ENCODE measurements at places on chromosomes 5 and 9.
A peak's percentile ranks its signal among the peaks of the same experiment; 100 is the strongest.

DNA sequence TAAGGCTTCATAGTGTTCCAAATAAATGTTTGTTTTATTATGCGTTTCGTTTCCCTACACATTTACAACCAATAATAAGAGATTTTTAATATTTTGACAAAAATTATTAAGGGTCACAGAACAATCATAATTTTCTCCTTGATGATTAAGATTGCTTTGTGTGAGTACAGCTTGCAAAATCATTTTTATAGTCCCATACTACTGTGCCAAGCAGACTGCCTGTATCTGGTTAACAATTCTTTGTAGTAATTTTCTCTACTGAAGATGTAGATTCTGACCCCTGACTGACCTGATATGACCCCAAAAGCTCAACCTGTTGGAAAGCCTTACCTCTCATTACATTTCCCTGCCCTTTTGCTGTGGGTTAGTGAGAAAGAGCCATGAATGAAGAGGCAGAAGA lies 311.9 kb upstream of the PIK3R1 start:
- DNase-seq = no peak

DNA sequence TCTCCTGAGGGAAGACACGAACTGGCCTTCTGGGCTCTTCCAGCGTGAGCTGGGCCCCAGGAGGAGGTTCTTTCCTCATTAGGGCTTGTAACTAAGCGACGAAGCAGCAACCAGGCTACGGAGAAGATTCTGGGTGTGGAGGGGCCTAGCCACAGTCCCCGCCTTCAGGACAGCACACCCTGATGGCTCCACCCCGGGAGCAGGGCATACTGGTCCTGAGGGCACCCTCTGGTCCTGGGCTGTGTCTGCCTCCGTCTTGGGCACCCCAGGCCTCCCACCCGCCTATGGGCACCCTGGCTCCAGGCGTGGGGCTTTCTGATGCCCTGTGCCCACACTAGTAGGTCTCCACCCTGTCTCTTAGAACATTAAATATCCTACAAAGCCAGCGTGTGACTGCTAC lies 136.4 kb downstream of the OLFM1 start:
- DNase-seq = no peak

DNA sequence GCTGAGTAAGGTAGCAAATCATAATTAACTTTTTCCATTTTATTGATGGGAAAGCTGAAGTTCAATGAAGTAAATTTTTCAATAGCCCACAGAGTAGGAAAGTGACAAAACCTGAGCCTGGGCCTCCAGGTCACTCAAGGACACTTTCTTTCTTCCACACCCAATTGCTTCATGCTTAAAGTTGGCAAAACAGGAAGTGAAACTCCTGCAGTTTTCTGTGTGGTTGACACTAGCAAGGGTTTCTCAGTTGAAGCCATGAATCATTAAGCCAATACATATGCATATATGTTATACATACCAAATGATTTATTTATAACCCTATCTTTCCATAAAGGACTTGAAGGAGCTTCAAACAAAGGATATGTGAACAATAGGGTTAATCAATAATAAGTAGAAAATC lies 13.9 kb downstream of the TLR4 start:
- no peak for DNase-seq

GRCh38 chr5:159458217-159458711 lies 128.0 kb upstream of the IL12B start:
- peak; percentile 51 for DNase-seq

GRCh38 chr9:76245518-76245917 lies 148.7 kb downstream of the RFK start:
- no peak for DNase-seq

DNA sequence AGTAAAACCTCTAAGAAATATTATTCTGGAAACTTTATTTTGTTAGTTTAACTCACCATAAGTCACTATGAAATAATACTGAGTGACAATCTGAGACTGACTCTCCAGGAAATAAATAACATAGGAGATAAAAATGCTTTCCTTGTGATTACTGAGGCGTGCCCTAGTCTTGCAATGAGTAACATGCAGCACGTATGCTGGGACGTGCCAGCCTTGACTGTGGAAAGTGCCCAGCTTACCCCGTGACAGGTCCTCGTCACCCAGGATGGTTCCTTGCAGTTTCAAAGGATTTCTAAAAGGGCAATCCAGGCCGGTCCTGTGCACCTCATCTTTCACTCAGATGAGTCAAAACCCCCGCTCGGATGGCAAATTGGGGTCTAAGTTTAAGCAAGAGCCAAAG lies 720.8 kb upstream of the ADAMTS16 start:
- no peak for DNase-seq

- DNase-seq = no peak
Measured at GRCh38 chr9:93079371-93079770, 16.6 kb upstream of the CARD19 start.

DNA sequence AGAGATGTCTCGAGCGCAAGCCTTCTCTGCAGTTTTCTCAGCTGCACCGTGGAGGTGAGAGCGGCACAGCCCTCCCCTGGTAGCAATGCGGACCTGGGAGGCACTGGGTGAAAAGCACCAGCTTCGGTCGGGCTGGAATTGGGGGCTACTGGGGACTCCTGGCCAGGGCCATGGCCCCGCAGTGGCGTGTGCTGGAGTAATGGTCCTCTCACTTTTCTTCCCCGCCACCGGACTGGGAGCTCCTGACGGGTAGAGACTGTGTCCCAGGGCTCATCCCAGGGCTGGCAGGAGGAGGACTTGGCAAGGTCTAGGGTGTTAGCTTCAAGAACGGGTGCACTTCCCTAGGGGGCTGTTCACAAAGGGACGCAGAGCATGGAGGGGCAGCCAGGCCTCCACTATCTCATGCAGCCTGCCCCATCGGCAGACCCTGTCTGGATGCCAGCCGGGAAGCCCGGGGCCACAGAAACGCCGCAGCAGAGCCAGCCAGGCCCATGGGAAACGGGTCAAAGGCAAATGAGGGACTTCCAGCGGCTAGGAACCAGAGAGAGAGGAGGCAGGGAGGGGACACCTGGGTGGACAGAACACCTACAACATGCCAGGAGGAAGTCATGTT lies 92.6 kb upstream of the MVB12B start:
- DNase-seq = no peak

DNA sequence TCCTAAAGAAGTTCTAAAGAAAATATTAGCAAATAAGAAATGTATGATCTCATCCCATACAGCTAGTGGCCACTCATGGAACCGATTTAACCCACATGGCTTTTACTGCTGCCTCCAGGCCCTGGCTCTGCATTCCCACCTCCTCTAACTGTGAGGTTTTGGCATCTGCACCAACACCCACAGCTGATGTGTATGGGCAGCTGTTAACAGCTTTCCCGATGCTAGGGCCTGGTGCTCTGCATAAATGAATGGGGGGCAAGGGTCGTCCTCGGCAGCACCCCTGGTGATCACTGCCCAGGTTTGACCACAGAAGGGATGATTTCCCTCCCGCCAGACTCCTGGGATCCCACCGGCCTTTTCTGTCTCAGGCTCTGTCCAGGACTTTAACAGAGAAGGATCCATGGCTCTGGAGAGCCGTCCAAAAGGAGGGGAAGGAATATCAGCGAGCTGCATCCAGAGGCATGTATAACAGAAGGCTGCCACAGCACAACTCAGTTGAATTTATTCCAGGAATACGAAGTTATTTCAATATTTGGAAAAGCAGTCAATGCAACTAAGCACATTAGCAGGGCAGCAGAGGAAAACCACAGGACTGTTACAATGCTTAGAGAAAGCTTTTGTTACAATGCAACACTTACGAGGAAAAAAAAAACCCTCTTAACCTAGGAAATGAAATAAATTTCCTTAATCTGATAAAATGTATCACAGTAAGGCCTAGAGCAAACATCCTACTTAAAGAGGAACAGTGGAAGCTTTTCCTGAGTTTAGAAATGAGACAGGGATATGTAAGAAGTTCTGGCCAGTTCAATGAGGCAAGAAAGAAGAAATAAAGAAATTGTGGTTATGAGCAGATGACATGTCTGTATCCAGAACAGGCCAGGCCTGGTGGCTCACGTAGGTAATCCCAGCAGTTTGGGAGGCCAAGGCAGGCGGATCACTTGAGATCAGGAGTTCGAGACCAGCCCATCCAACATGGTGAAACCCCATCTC lies 63.1 kb downstream of the NACC2 start:
- no peak for DNase-seq

GRCh38 chr5:56913766-56914165 lies 4.4 kb downstream of the SETD9 start:
- no peak for DNase-seq

DNA sequence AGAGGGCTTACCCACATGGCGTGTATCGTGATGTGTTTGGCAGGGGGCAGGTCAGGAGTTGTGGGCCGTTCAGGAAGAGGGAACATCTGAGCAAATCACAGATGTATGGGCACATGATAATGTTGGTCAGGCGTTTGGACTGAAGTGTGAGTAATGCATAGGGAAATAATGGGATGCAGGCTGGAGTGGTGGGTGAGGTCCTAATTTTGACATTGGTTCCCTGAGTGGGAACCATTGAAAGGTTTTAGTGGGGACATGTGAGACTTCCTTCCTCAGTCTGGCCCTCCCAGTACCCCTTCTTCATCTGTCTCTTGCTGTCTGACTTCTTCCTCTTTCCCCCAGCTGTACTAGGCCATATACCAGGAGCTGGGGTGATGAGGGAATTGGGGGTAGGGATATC lies 7.6 kb downstream of the OTULIN start:
- no peak for DNase-seq

GRCh38 chr9:95980262-95981125 lies 105.0 kb downstream of the ERCC6L2 start:
- no peak for DNase-seq

DNA sequence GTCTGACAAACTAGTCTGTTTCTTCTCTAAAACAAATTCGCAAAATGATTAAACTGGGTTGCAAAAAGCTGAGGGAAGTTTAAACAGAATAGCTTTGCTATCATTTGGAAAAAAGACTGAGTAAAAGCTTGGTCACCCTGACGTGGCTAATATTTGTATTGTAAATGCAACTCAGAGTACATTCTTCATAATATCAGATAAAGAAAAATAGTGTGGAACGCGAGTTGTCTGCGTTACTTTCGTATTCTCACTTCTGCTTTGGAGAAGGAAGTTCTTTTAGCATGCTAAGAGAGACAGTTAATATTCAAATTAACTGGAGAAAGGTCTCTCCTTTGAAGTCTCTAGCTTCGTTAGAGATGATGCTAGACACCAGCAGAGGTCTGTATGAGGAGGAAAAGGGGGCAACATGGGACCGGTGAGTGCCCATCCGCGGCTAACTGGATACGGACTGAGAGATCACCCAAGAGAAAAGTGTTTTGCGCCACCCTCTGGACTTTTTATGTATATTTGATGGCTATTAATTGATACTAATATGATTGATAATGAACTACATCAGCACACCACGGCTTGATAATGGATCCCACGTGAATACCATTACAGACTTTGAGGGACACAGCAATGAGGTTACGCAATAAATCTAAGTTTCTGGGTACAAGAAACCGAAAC lies 2.9 kb upstream of the CNTRL start:
- DNase-seq = peak; percentile 27

- DNase-seq = no peak
Measured at GRCh38 chr5:140267201-140267540, 35.7 kb downstream of the PFDN1 start.

DNA sequence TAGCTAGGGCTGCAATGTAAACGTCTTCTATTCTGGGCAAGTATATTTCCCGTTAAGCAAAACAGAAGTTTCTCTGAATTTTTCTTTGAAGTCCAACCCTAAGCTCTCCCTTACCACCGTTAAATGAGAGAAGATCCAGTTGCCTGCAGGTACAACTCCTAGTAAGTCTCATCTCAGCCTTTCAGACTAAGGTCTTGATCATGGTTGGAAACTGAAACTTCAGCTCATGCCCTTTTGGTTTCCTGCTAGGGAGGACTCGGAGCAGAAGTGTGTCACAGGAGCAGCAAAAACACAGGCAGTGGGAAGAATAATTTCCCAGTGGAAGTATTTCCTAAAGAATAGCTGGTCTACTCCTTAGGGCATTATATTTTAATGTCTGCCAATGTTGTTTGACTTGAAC lies 717.9 kb downstream of the PRELID2 start:
- DNase-seq = no peak

DNA sequence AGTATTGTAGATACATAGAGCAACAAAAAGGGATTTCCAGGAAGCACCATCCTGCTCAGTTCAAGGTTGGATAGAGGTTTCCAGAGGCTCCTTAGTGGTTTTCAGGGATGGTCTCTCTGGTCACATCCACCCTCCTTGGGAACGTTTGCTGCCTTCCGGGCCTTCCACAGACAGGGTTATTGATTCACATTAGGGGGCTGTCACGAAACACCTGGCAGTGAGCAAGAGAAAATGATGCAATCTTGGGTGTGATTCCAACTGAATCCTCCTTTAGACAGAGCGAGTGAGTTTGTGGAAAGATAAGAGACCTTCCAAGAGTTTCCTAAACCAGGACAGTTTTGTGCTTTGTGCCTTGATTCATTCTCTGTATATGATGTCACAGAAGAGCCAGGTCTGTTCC lies 43.8 kb upstream of the CTSL start:
- DNase-seq = no peak

- DNase-seq = no peak
Measured at GRCh38 chr5:131812371-131813160, 15.7 kb upstream of the FNIP1 start.

DNA sequence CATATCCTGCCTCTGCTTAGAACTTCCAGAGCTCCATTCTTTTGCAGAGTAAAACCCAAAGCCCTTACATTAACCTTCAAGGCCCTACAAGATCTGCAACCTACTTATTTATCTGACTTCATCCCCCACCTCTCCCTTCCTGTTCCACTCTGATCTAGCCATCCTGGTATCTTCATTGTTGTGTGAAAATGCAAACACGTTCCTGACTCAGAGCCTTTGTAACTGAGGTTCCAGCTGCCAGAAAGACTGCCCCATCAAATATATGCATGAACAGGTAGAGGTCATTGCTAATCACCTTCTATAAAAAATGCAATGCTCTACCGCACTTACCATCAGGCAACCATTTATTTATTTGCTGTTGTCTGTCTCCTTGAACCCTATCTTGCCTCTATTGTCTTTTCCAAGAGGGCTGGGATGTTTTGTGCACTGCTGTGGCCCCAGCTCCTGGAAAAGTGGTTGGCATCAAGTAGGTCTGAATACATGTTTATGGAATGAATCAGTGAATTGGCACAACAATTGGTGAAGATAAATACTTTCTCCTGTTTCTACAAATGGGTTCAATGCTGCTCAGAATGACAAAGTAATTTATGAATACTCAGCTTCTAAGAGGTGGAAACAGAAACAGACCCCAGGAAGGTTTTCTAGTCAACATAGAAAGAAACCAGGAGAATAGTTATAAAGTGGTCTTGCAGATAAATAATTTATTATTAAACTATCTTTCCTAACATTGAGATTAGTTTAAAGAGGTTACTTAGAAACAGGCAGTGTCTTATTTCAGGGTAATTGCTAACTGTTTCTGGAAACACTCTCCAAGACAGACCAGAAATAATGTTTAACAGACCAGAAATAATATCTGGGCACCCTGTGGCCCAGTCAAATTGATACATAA lies 230.6 kb upstream of the CD180 start:
- DNase-seq = no peak

GRCh38 chr9:121157939-121158338 lies 43.7 kb downstream of the RAB14 start:
- DNase-seq = no peak
